ENCODE measurements at places on chromosomes 4 and X.

DNA sequence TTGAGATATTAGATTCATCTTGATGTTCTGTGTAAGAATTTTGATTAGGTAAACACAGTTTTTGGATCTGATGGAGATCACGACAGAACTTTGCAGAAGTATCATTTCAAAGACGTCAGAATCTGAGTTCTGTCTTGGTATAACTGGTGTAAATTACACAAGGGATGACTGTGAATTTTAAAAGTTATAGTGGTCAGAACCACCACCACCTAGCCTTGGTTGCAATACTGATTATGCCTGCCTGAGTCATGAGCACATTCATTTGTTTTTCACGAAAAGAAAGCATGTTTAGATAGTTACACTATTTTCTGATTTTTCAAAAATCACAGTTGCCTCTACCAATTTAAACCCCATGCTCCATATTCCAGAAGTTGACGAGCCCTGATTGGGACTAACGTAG is 54.8 kb downstream of the ZFX start:
- DNase-seq: no peak

GRCh38 chr4:81404294-81404693 is 67.4 kb downstream of the RASGEF1B start:
- DNase-seq: no peak

DNA sequence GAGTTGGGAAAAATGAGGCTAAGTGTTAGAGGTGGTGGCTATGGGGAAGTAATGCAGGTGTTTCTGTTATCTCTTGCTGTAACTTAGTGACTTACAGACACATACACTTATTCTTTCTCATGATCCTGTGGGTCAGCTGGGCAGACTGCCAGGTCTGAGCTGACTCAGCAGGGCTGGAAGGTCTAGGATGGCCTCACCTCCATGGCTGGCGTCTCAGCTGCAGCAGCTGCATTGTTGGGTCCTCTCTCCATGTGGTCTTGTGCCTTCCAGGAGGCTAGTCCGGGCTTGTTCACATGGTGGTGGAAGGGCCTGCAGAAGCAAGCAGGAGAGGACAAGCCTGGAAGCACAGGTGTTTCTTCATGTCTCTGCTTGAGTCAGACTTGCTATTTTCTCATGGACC is 172.7 kb downstream of the NHS start:
- DNase-seq: peak; percentile 82

- no peak for DNase-seq
These were observed 63.1 kb upstream of the LSM6 start for GRCh38 chr4:146112389-146112788.

DNA sequence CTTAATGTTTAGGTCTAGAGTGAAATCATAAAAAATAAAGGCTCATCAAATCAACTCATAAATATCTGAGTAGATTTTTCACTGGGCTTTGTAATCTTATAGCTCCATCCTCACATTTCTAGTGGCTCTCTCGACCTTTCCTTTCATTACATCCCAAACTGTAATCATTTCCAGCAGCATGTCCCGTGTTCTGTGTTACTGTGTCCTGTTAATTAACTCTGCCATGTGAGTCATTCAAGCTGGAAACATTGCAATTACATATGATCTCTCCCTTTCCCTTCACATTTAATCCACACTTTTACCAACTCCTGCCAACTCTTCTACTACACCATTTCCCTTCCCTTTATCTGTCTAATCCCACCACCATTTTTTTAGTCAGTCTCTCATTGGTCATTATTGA is 75.5 kb downstream of the UGT8 start:
- DNase-seq: no peak

DNA sequence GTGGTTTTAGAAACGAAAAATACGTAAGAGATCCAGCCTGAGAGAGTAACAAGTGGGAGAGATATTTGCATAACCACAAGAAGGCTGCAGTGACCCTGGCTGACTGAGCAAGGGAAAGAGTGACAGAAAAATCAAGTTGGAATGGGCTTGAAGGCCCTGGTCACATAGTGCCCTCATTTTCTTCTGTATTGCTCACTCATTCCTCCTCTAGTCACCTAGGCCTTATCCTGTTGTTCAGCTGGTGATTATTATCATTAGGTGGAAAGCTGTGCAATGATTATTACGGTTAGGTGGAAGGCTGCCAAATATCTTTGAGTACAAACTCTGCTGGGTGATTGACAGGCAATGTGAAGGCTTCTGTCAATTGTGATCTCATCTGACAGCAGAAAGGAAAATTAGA is 2384.1 kb downstream of the PCDH7 start:
- DNase-seq: no peak

DNA sequence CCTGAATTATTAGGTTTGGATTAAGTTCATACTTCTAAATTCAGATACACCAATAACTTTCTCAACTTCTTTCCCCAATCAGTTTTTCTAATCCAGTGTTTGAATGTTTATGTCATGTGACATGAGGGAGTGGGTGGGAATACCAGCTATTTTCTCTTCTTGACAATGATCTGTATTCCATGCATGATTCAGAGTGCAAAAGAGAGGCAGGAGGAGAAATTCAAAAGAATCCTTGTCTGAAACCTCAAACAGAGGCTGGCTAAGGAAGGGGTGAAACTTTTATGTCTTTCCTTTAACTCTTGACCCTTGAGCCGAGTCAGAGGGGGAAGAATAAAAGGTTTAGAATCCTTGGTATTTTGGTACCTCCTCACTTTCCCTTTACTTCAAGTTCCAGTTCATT is 544.7 kb downstream of the SPRY1 start:
- DNase-seq: peak; percentile 70

GRCh38 chrX:55279832-55280231 is 15.1 kb upstream of the PAGE3 start:
- no peak for DNase-seq

- peak; percentile 39 for DNase-seq
These were observed 187.7 kb upstream of the NUDT10 start for GRCh38 chrX:51144828-51145442.

DNA sequence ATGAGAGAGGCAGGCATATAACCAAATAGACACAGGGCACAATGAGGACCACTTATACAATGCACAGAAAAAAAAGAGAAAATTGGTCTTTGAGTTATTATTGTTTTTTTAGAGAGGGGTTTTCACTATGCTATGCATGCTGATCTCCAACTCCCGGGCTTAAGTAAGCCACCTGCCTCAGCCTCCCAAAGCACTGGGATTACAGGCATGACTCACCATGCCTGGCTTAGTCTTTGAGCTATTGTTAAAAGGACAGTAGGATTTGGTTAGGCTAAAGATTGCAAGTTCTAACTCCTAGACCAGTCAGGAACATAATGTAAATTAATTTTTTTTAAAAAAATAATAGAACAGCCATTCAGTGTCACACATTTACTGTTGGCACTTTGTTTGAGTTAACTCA is 340.1 kb downstream of the GPAT3 start:
- DNase-seq: peak; percentile 25

DNA sequence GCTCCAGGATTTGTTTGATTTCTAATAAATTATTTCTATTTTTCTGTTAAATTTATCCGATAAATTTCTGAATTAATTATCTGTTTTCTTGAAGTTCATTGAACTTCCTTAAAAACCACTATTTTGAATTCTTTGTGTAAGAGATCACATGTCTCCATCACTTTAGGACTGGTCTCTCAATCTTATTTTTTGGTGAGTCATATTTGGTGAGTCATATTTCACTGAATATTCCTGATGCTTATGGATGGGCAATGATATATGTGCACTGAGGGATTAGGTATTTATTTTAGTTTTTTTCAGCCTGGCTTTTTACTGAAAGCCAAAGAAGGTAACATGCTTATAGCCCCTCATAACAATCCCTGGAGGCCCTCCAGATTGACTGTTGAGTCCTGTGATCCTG is 48.5 kb upstream of the IL15 start:
- DNase-seq: peak; percentile 54

GRCh38 chrX:102979536-102979935 is 42.5 kb downstream of the RAB40AL start:
- no peak for DNase-seq

DNA sequence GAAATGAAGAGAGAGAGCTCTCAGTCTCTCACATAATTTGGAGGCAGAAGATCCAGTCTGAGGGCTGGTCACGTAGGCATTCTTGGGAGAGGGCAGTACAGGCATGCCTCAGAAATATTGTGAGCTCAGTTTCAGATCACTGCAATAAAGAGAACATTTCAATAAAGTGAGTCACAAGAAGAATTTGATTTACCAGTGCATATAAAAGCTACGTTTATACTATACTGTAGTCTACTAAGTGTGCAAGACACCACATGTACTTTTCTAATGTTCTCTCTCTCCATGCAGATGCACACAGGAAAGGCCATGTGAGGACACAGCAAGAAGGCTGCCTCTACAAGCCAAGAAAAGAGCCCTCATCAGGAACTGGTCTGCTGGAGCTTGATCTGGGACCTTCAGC is 583.5 kb upstream of the FAT1 start:
- DNase-seq: peak; percentile 88

- DNase-seq: no peak
These were observed 162.8 kb upstream of the ARX start for GRCh38 chrX:25178555-25178954.

DNA sequence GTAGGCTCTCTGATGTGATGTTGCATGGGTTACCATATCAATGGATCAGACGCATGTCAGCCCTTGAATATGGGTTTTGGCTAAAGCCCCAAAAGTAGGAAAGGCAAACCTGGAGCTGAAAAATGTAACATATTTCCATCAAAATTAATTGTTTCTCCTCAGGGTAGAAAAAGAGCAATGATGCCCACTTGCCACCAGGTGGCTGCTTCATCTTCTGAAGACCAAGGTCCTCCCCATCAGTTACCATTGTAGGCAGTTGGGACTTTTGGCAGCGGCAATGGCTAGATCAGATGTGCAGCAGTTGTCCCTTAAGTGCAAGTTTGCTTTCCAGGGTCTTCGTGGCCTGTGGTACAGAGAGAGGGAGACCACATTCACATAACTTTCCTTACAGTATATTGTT is 118.2 kb downstream of the NAF1 start:
- DNase-seq: peak; percentile 27

GRCh38 chr4:63049726-63050125 is 1359.5 kb downstream of the TECRL start:
- no peak for DNase-seq

GRCh38 chrX:154542723-154543424 is 3.8 kb downstream of the G6PD start:
- DNase-seq: no peak

DNA sequence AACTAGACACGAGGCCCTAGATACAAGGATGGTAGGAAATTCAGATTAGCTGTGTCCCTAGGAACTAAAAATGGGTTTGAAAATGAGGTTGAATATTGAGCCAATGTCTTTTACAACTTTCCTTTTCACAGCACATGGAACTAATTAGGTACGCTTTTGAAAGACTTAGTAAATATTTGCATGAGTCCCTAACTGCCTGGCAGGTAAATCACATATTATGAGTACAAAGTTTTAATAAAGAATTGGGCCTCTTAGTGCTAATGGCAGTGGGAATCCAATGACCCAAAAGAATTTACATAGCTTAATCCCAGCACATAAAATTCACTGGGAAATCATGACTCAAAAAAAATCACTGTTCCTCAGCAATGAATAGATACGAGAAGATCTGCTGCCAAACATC is 16.8 kb downstream of the MUC7 start:
- DNase-seq: no peak

GRCh38 chr4:33493231-33493630 is 2751.1 kb downstream of the ARAP2 start:
- no peak for DNase-seq

DNA sequence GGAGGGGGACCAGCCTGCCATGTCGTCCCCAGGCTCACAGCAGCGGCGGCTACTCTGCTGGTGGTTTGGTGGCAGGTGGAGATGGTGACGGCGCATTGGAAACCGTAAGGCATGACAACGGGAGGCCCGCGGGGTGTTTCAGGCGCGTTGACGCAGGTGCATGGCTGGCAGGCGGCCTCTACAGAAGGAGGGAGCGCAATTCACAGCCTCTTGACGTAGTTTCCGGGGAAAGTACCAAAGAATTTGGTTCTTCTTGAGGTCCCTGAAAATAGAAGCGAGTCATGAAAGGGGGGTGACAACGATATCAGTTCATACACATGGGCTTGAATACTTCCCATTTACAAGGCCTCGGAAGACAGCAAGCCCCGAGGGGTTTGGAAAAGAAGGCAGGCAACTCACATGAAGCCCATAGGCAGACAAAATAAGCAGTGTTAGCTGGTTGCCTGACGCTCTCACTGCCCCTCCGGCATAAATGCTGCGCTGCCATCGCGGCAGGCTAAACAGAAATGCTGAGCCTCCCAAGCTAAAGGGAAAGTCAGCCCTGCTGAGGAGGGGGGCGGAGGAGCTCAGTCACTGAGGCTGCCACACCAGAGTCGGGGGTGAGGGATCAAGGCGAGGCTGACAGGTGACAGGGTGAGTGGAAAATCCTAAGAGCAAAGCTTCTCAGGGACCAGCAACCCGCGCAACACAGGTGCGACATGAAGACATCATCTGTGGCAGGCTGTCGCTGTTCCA is 52.3 kb upstream of the PDLIM3 start:
- no peak for DNase-seq

DNA sequence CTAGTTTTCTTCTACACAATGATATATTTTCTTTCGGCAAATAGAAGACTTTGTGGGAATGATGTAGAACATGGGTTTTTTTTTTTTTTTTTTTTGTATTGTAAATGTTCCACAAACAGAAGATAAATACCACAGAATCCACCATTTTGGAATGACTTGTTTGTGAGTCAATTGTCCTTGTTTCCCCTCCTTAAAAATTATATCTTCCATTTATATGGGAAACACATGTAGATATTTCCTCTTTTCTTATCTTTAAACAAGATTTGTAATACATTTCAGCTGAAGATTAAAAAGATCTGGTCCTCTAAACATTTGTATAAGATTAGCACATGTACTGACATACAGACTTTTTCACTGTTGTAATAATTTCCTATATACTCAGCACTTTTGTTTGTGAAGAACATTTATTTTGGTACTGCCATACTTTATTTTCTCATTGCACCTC is 304.6 kb downstream of the SPRY1 start:
- peak; percentile 42 for DNase-seq

DNA sequence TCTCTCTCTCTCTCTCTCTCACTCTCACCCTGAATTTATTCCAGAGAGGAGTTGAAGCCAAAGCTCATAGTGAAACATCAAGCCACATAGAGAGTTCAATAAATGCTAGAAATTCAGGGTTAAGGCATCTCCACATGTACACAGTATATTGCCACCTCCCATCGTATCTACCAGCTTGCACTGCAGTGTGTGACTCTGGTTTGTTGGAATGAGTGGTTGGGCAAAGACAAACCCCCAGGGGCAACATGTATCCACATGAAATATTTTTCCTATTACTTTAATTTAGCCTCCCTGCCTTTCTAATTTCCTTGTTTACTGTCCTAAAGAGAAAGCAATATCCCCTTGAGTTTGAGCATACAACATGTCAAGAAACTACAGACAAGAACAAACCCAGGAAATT is 247.3 kb downstream of the SPATA18 start:
- no peak for DNase-seq

- DNase-seq: peak; percentile 48
These were observed 49.5 kb upstream of the CBR4 start for GRCh38 chr4:169059306-169060211.

DNA sequence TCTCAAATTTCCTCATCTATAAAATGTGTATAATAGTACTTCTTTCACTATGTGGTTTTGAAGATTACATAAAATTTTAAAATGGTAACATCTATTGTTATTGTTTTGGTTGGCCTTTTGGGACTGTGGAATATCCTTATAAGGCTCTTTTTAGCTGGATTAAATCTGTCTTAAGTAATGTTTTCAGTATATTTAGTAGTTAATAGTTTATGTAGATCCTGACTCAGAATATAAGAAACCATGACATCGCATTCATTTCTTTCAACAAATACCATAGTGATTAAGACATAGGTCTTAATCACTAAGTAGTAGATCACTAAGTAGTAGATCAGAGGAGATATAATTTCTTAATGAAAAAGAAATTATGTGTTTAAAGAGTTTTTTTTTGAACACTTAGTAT is 48.5 kb downstream of the MRPL1 start:
- peak; percentile 52 for DNase-seq
